ENCODE measurements at places on chromosomes 4 and X.

GRCh38 chr4:24574236-24574635, 10.1 kb downstream of the DHX15 start:
- no peak for DNase-seq

DNA sequence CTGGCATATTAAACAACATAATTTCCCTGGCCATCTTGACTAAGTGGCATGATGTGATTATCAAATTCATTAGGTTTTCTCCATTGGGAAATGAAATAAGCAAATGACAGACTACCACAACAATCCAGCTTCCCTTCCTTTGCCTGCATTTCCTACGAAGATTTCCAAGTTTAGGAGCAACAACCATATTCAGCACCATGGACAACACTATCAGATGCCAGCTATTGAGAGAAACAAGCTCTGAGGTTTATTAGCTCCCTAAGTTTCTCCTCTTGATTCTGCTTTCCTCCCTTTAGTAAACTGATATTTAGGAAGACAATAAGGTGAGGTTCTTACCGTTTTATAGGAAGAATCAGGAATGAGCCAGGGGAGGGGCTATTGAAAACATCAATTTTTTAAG, 36.2 kb downstream of the DCX start:
- no peak for DNase-seq

- DNase-seq: no peak
Observed at GRCh38 chrX:155215443-155216178, 649 bp upstream of the VBP1 start.

- DNase-seq: no peak
Observed at GRCh38 chrX:131225078-131225477, 64.0 kb downstream of the IGSF1 start.

- peak; percentile 2 for DNase-seq
Observed at GRCh38 chrX:153411255-153411987, at the start of gene ZFP92. Gene ZFP92, plus strand, starts transcription at chrX:153411472. Its CDS starts 6,851 bp downstream, at chrX:153418323.

DNA sequence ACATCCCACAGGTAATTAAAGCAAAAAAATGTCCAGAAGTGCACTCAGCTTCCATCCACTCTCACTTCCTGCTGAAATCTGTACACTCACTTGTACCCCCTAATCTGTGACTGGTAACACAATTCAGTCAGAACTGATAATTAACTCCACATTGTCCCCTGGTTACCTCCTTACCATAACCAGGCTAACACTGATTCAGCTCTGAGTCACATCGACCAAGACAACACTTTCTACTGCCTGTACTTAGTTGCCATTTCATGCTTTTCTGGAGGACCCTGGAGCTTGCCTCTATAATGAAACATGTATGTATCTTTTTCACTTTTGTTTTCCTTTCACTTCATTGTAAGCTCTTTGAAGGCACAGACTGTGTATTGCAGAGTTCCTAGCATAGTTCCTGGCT, 130.9 kb upstream of the GABRG1 start:
- DNase-seq: no peak

DNA sequence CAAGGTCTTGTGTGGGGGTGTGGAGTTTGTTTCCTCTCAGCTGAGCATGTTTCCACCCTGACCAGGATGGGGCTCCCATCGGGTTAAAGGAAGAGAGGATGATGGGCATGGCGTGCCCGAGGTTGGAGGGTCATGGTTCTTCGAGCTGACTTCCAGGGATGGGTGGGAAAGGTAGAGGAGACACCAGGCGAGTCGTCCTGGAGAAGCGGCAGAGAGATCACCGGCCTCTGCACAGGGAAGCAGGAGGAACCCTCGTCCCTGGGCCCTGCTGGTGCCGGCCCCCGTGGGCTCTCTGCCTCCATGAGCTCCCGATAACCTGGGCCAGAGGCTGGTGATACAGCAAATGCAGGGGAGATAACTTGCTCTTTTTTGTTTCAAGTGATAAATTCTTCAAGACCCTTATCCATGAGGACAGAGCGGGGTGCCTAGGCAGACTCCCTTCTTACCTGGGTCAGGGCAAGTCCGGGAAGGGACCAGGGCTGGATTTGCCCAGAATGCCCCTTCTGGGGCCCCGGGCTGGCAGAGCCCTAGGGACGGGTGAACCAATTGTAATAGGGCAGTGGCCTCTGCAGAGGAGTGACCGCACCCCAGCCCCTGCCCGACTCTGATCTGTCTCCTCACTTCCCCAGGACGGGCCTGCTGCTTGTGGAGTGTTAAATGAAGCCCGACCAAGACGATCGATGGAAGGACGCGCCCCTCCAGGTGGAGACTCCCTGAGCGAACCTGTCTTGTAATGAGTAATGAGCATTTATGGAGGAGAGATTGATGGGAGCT, 63.0 kb downstream of the CPZ start:
- no peak for DNase-seq

DNA sequence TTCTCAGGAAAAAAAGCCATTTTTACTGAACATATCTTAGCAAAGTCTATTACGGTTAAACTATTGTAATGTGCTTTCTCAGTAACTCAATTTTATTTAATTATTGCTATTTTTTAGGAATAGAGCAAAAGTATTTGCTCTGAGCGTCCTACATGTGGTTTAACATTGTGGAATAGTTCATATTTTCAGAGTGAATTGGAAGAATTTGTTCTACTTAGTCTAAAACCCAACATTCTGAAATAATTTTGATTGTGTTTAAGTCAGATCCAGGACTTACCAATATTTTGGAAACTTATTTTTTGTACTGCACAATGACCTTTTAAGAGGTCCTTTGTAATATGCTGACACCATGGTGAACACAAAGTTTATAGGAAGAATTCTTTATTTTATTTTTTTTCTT, 27.2 kb downstream of the CXCL1 start:
- DNase-seq: no peak

DNA sequence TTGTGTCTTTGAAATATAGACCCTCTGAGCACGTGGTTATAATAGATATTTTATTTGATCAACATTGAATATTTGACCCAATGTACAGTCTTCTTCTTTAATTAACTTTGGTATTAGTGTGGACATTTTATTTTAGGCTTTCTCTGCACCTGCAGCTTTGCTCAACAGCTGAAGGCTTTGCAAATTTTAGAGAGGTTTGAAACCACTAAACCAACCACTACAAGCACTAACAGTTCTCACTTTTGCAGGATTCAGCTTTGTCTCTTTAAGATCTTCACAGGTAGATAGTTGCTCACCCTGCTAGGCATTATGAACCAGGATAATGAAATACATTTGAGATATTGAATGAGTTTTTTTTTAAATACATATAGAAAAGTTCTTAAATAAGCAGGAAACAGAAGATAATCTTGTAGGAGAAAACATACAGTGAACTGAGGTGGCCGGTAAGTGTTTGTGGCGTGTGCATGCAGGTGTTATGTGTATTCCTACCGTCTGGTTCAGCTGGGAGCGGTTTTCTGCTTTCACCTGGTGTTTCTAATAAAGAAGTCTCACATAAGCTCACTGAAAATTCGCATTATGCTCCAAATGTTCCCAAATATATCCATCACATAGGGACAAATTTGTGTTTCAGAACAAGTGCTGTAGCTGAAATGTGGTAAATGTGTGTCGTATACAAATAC, 1508.3 kb upstream of the TENM3 start:
- no peak for DNase-seq
